ENCODE measurements at places on chromosomes 6 and 20. TPM values are rescaled to one million over a fixed set of nuclear protein-coding genes. Genes with fewer than 3 reads are reported as not detected.

NFATC2 gene
- 1.8 TPM for total RNA-seq

PHACTR1 gene
- total RNA-seq = 9.7 TPM

ZBP1 gene
- not detected for total RNA-seq

ZFAND3 gene
- total RNA-seq = 31.6 TPM

OR12D3 gene
- total RNA-seq = not detected

FGD2 gene
- not detected for total RNA-seq

BTBD3 gene
- total RNA-seq = 33.4 TPM

SLA2 gene
- under 0.01 TPM for total RNA-seq

TOP1 gene
- 9.0 TPM for total RNA-seq

PTCHD4 gene
- 4.7 TPM for total RNA-seq

HUS1B gene
- 0.97 TPM for total RNA-seq

PRKN gene
- 6.3 TPM for total RNA-seq

ACTL10 gene
- 2.3 TPM for total RNA-seq

All from hair follicle dermal papilla cell (primary cell).